ENCODE measurements at places on chromosomes 1 and 21. TPM values are rescaled to one million over a fixed set of nuclear protein-coding genes. Genes with fewer than 3 reads are reported as not detected.

DNA sequence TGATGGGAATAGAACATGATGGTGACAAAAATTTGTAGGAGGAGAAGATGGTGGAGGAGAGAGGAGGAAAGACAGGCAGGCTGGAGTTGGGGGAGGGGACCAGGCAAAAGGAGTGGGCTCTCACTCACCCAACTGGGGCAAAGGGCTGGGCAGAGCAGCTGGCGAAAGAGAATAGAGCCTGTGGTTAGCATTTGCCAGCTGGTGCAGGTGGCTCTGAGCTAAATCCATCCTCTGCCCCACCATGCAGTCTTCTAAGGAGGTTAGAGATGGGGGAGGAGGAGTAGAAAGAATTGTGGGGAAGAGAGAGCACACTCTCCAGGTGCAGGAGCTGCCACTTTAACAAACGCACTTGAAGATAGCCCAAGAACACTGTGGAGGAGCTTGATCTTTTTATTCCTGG is 27.6 kb upstream of the SLAMF1 start:
- no peaks in the 10 kb centered on the region for H3K4me1 ChIP-seq
- H3K36me3 ChIP-seq, result no peaks in the 10 kb centered on the region
- H3K27me3 ChIP-seq, result no peaks in the 10 kb centered on the region
- DNase-seq, result no peak
- H3K4me3 ChIP-seq, result no peak overlapping the region

Gene TMEM222
- total RNA-seq, result 42.9 TPM

Gene C1orf185
- total RNA-seq, result not detected

- no peak overlapping the region for H3K27ac ChIP-seq
- H3K4me1 ChIP-seq, result no peaks in the 10 kb centered on the region
- no peak for DNase-seq
- no peaks in the 10 kb centered on the region for H3K27me3 ChIP-seq
- H3K36me3 ChIP-seq, result no peaks in the 10 kb centered on the region
Observed at GRCh38 chr1:115067161-115067859, 22.0 kb downstream of the TSPAN2 start.

Gene TSACC
- not detected for total RNA-seq

DNA sequence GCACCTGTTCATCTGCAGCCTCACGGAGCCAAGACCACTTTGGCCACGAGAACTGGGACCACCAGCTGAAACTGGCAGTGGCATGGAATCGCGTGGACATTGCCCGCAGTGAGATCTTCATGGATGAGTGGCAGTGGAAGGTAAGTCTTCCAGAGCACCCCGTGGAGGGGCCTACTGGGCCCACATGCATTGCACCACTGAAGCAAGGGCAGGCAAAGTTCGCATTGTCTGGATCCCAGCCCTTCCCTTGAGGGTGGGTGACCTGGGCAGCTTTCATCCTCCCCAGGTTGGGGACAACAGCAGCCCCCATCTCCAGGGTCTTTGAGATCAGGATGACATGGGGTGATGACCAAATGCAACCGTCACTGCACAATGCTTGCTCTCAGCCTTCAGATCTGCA is 37.5 kb downstream of the TRPM2 start:
- H3K4me3 ChIP-seq, result no peak overlapping the region
- no peak overlapping the region for H3K27ac ChIP-seq
- no peaks in the 10 kb centered on the region for H3K27me3 ChIP-seq

Gene FABP3
- total RNA-seq, result 25.0 TPM

GRCh38 chr1:219304227-219305226 is 130.8 kb downstream of the LYPLAL1 start:
- H3K4me3 ChIP-seq, result no peak overlapping the region
- no peaks in the 10 kb centered on the region for H3K36me3 ChIP-seq
- DNase-seq, result no peak

GRCh38 chr21:31204801-31205200 is 139.3 kb downstream of the TIAM1 start:
- DNase-seq, result no peak
- no peaks in the 10 kb centered on the region for H3K4me1 ChIP-seq
- no peaks in the 10 kb centered on the region for H3K27me3 ChIP-seq

DNA sequence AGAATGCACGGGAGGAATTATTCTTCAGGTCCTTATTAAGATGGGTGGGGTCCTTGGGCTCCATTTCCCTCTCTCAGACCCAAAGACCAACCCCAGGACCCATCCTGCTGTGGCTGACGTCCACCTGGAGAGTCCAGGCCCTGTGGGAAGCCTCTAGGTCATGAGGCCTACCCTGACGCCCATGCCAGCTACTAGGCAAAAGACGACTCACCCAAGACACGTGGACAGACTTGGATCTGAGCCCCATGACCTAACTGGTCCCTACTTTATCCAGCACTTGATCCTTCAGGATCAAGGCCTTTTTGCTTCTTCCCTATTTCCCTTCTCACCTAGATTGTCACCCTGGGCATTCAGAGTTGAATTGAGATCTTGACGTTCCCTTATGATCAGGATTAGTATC is 56.0 kb upstream of the CASZ1 start:
- H3K4me1 ChIP-seq, result no peaks in the 10 kb centered on the region
- no peak for DNase-seq
- no peak overlapping the region for H3K27ac ChIP-seq
- H3K4me3 ChIP-seq, result no peak overlapping the region
- H3K36me3 ChIP-seq, result no peaks in the 10 kb centered on the region

Gene OPRD1
- total RNA-seq, result not detected

Gene CTPS1
- total RNA-seq, result 23.8 TPM

DNA sequence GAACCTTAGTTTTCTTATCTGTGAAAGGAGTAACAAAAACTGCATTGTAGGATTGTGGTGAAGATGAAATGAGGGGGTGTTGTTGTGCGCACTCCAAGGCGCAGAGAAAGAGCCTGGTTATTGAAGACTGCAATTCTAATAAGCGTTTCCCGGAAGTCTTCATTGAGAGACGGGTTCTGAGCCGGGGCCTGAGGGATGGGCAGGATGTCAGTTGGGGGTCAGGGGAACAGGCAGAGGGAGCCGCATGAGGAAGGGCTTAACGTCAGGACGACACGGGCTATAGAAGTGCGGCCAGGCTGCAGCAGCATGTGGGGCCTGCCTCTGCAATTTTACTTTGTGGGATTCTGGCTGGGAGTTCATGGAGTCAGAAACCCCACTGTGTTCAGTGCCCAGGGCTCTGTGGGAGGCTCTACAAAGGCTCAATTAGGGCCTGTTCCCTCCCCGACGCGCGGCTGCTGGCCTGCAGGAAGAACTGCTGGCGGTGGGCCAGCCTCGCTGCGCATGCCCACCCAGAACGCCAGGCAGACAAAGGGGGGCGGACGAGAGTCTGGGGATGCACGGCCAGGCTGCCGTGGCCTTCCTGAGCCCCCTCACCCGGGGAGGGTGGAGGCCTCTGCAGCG is 20.7 kb downstream of the TRIM62 start:
- H3K4me3 ChIP-seq, result no peak overlapping the region
- H3K27ac ChIP-seq, result no peak overlapping the region
- DNase-seq, result peak; percentile 80
- no peaks in the 10 kb centered on the region for H3K36me3 ChIP-seq
- peaks cover 6% of the 10 kb centered on the region for H3K4me1 ChIP-seq
- H3K27me3 ChIP-seq, result no peaks in the 10 kb centered on the region

DNA sequence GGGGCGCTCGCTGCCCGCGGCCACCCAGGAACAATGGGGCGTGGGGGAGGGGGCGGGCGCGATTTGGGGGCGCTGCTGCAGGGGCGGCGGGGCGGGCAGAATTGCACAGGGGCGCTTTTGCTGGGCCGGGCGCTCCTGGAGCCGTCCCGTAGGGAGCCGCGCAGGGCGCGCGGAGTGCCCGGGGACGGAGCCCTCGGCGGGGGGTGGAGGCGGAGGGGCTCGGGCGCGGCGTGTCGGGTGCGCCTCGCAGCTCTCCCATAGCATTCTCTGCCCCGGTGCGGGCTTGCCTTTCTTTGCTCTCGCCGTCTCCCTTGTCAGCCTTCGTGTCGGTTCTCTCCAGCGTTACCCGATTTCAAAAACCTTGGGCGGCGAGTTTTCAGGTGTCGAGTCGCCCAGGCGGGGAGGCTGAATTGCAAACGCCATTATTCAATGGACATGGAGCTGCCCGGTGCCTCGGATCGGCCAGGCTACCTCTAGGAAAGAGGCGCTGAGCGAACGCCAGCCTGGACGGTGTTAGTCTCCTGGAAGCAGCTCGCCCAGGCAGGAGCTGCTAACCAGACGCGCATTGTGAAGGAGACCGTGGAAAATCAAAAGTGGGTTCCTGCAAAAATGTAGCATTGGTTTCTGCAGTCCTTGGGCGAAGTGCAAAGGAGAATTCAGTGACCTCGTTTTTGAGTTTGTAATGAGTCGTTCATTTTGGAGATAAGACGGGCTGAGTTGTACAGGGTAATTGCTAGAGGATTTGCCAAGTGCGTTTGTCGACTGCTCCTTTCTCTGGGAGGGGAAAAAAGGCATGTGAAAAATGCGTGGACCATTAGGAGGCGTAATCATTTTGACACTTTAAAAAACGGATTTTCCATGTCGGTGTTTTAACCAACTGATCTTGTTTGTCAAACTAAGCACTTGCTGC is 626 bp downstream of the CXADR start:
- no peaks in the 10 kb centered on the region for H3K36me3 ChIP-seq
- peaks cover 2% of the 10 kb centered on the region for H3K4me1 ChIP-seq
- peaks cover 4% of the 10 kb centered on the region for H3K27me3 ChIP-seq
- H3K27ac ChIP-seq, result peak overlapping the region; percentile 77

Gene LCE1D
- not detected for total RNA-seq

DNA sequence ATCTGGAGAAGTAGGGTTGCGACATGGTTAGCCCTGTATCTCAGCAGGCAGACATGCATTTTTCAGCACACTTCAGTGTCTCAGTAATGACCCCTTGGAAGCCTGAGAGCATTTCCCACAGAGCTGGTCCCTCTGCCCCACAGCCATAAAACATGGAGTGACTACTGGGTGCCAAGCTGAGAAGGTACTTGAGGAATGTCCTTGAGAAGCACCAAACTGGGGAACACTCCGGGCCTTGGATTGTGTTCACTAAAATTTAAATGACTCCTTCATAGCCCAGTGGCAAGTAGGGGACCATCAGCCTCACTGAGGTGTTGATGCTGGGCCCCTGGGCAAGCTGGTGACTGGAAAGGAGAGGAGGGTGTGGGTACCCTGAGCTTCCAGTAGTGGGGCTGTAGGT is 54.7 kb downstream of the KCNJ6 start:
- no peaks in the 10 kb centered on the region for H3K4me1 ChIP-seq
- H3K27ac ChIP-seq, result no peak overlapping the region
- H3K36me3 ChIP-seq, result no peaks in the 10 kb centered on the region

- DNase-seq, result peak; percentile 66
- no peaks in the 10 kb centered on the region for H3K4me1 ChIP-seq
Observed at GRCh38 chr1:200558866-200559459, 61.6 kb downstream of the KIF14 start.

- no peaks in the 10 kb centered on the region for H3K36me3 ChIP-seq
- DNase-seq, result no peak
- H3K27ac ChIP-seq, result no peak overlapping the region
- H3K27me3 ChIP-seq, result no peaks in the 10 kb centered on the region
- no peak overlapping the region for H3K4me3 ChIP-seq
- H3K4me1 ChIP-seq, result no peaks in the 10 kb centered on the region
Observed at GRCh38 chr1:34833711-34834110, 25.8 kb downstream of the SMIM12 start.

GRCh38 chr1:3070644-3071564 is 1.9 kb downstream of the PRDM16 start:
- peak overlapping the region; percentile 91 for H3K27ac ChIP-seq
- H3K4me1 ChIP-seq, result no peaks in the 10 kb centered on the region
- peaks cover 13% of the 10 kb centered on the region for H3K27me3 ChIP-seq
- H3K36me3 ChIP-seq, result no peaks in the 10 kb centered on the region
- peak; percentile 61 for DNase-seq

DNA sequence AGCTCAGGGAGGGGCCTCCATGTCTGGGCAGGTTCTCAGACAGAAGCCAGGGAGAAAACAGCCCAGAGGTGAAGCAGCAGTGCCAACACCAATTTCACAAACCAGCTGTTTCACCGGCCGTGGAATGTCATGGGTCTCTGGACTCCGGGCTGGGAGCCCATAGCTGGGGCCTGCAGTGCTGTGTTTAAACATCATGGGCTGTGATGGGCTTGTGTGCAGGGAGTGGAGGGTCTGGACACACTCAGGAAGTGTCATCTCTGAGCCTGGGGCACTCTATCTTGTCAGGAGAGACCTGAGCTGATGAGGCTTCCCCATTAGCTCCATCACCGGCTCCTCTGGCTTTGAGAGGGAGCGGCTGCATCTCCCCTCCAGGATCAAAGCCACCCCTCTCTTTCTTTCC is 173.6 kb upstream of the IGSF21 start:
- no peak for DNase-seq
- H3K4me1 ChIP-seq, result no peaks in the 10 kb centered on the region
- H3K4me3 ChIP-seq, result no peak overlapping the region
- no peaks in the 10 kb centered on the region for H3K36me3 ChIP-seq

DNA sequence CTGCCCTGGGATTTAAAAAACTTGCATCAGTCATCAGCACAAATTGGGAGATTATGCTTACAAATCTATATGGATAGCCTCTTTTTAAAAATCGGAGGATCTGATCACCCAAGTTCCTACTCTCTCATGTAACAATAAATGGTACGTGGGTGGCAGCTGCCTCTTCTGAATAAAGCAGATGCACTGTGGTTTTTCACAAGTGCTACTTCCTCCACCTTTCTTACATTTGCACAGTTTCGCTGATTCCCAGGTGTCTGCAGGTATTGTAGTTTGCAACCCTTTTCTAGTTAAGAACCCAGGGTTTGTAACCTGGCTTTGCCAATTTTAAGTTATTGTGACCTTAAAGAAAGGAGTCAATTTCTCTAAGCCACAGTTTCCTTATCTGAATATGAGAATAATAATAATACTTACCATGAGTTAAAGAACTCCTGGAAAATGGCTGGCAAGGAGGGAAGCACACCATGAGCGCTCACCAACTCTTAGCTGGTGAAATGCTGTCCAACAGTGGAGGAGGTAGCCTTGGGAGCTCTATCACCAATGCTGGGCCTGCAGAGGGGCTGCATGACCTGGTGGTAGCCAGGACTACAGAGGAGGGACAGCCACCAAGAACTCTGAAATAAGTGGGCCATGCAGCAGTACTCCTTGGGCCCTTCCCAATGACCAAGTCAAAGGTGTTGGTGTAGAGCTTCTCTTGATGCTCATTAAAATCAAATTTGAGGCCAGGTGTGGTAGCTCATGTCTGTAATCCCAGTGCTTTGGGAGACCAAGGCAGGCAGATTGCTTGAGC is 30.2 kb upstream of the KCNA2 start:
- H3K4me3 ChIP-seq, result no peak overlapping the region
- no peak for DNase-seq
- no peak overlapping the region for H3K27ac ChIP-seq
- no peaks in the 10 kb centered on the region for H3K36me3 ChIP-seq
- no peaks in the 10 kb centered on the region for H3K4me1 ChIP-seq

DNA sequence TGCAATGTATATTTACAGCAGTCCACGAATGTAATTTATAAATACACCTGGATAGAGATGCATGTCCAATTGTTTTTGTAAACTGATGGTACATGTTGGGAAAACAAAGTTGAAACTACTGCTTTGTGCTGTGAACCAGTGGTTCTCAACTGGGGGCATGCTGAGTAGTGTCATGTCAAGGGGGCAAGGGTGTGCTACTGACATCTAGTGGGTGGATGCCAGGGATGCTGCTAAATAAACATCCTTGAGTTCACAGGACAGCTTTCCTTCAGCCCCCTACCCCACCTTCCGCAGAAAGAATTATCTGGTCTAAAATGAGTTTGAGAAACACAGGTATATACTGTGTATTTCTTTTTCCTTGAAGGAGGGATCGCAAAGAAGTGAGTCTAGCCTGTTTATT is 95.9 kb downstream of the RASAL2 start:
- no peak overlapping the region for H3K4me3 ChIP-seq
- H3K27ac ChIP-seq, result no peak overlapping the region
- no peaks in the 10 kb centered on the region for H3K27me3 ChIP-seq
- no peaks in the 10 kb centered on the region for H3K4me1 ChIP-seq

GRCh38 chr1:3221112-3222041 is 152.4 kb downstream of the PRDM16 start:
- H3K27ac ChIP-seq, result peak overlapping the region; percentile 69
- H3K4me3 ChIP-seq, result no peak overlapping the region
- peaks cover 43% of the 10 kb centered on the region for H3K4me1 ChIP-seq
- peaks cover 13% of the 10 kb centered on the region for H3K27me3 ChIP-seq
- H3K36me3 ChIP-seq, result no peaks in the 10 kb centered on the region
